Spinal cord (tissue), 10 donors: ENCODE measurements at places on chromosomes 7 and 10. TPM values are rescaled to one million over a fixed set of nuclear protein-coding genes. Genes with fewer than 3 reads are reported as not detected.

- DNase-seq: no peak
Measured at GRCh38 chr10:61486738-61487396, 33.7 kb upstream of the TMEM26 start.

- no peak for DNase-seq
Measured at GRCh38 chr7:42128703-42129102, 108.3 kb downstream of the GLI3 start.

- DNase-seq: no peak
Measured at GRCh38 chr10:123398180-123398591, 244.0 kb downstream of the BUB3 start.

DNA sequence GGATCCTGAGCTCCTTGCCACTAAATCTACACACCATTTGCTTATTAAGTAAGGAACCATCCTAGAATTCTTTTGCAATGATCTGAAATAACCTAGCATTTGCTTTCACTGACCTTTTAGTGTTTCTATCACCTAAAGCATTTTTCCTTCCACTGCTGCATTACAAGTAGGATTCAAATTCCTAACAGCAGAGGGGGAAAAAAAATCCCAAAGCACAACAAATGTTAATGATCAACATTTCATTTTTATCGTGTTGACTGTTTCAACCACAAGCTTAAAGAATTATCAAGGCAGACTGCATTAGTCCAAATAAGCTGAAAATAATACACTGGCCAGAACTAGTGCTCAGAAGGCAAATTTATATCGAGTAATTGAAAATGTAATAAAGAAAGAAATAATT is 174.7 kb upstream of the TCF7L2 start:
- no peak for DNase-seq

DNA sequence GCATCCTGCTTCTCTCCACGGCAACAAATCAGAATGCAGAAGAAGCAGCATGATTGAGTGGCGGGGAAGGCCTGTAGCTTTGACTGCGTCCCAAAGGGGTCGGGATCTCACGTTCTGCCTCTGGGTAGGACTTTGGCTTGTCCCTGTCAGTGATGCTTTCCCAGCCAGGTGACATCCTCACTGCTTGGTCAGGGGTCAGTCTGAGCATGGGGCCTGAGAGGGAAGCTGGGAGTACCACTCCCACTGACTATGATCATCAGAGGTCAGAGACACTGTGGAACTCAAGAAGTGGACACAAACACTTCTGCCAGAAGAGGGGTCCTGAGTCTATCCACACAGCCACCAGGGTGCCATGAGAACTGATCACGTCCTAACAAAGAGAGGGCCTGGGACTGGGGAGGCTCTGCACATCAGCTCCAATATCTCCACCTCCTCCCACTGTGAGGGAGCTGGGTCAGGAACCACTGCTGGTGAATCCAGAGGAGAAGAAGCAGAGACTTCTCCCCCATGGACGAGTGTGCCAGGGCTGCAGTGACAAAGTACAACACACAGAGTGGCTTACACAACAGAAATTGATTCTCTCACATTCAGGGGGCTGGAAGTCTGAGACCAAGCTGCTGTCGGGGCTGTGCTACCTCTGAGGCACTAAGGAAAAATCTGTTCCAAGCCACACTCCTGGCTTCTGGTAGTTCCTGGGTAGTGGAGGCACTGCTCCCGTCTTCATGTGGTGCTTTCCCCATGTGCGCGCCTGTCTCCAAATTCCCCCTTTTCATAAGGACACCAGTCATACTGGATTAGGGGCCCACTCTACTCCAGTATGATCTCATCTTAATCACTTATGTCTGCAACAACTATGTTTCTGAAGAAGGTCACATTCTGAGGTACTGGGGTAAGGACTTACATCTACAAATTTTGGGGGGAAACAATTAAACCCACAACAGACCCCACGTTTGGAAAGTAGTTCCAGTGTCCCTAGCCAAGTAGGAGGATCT is 131.1 kb downstream of the CYP26A1 start:
- DNase-seq: no peak

DNA sequence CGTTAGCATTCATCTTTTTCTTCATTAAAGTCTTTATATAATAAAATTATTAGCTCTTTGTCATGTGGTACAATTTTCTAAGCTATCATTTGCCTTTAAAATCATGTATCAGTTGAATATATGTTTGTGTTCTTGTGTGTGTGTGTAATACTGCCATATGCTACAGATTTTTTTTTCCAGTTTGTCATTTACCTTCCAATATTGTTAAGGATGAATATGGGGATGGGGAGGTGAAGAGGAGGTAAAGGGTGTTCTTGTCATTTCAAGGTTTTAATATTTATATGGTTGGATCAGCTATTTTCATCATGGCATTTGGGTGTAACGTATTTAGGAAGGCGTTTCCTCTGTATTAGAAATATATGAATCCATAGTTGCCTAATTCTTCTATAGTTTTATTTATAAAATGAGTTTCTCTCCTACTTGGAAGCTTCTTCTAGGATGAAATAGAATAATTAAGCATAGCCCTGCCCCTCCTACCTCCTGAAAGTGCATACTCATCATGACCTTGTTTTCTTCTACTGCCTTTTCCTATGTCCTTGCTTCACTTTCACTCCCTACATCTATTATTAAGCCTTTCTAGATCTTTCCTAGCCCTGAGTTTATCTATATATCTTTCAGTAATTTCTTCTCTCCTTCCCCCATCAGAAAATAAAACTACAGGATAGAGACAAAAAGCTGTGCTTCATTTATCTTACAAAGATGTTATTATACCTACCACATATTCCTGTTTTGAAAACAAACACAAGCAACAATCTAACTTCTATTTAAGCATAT is 25.1 kb downstream of the RAB18 start:
- DNase-seq: no peak

- no peak for DNase-seq
Measured at GRCh38 chr10:555682-556350, 133.7 kb downstream of the DIP2C start.

DNA sequence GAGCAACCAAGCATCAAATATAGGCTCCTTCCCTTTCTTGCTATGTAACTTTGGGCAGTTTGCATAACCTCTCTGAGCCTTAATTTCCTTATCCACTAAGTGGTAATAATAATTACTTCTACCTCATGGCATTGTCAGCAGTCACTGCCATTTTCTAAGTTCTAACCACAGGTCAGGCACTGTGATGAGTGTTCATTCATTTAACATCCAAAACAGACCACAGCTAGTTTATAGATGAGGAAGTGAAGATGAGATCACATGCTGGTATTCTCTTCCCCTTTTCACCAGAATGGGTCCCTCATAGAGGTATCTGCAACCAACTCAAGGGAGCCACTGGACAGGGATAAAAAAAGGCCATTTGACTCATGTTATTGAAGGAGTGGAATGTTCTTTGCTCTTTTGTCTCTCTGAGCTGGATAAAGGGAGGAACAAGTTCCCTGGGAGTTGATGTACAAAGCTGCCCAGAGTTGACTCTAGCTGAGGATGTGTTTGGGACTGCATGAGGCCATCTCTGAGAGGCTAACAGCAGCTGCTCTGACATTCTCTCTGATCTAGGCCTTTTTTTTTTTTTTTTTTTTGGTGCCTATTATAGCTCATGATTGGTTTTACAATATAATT is 65.0 kb downstream of the DNAJC12 start:
- no peak for DNase-seq

DNA sequence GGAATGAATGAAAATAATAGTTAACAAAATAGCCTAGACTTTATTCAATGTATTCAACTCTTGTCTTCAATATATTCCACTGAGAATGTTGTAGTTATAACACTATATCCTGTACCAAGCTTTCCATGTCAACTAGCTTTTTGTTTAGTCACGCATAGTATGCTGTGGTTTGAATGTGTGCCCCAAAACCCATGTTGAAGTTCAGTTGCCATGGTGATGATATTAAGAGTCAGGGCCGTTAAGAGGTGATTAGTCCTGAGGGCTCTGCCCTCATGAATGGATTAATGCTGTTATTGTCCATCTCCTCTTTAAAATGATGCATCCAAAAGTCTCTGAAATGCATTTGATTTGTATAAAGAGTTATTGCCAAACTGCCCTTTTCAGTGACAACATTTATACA is 887.6 kb downstream of the NRG3 start:
- no peak for DNase-seq

DNA sequence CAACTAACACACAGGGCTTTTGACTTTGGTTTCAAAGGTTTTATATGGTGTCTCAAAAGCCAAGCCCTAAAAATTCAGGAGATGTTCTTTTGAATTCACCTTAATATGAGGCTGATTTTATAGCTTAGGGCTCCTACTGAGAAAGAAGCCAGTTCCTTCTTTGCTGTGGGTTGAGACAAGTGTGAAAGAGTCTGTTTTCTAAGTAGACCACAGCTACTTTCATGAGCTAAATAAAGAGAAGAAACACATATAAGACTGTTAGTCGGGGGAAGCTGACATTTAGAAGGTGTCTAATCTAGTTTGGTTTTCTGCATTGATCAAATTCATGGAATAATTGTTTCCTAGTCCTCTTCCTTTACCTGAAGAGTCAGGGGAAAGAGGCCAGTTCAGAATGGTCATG is 332.1 kb upstream of the CELF2 start:
- no peak for DNase-seq

GRCh38 chr10:5694573-5694972 is 9.9 kb downstream of the TASOR2 start:
- DNase-seq: no peak

- peak; percentile 91 for DNase-seq
Measured at GRCh38 chr7:32490127-32490796, at the start of gene LSM5. LSM5 (minus strand) TSS chr7:32490380; CDS start chr7:32490365, 15 bp downstream.

DNA sequence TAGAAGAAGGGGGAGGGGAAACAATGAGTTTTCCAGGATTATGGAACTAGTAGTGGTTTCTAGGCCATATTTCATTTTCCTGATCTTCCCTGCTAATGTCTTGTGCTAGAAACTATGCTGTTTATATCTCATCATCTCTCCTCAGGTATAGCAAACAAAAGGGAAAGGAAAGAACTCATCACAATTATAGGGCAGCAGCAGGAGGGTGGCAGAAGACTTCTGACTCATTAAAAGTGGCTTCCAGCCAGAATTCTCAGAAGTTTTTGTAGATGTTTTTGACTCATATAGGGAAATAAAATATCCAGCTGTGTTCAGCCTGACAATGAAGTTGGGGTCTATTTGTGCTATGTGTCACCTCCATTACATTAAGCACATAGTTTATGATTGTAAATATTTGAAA is 6.5 kb downstream of the AHR start:
- DNase-seq: no peak

- no peak for DNase-seq
Measured at GRCh38 chr7:82167558-82168314, 275.8 kb downstream of the CACNA2D1 start.

- no peak for DNase-seq
Measured at GRCh38 chr10:357201-357950, 222.1 kb downstream of the ZMYND11 start.

DNA sequence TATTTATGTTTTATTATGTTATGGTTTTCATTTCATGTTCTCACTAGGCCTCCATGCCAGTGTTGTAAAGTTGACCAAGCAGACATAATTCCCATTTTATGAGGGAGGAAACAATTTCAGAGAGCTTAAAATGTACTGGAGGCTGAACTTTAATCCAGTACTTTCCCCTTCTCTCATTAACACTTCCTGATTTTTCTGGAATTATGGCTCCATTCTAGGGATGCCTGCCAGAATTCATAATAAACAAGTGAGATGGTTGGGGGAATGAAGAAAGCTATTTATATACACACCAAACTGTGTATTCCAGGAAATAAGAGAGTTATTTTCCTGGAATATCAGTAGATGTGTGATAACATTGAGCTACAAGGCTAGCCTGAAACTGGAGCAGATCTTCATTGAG is 6.9 kb downstream of the TMEM236 start:
- DNase-seq: no peak

GRCh38 chr7:55349121-55349520 is 16.0 kb upstream of the LANCL2 start:
- no peak for DNase-seq

DNA sequence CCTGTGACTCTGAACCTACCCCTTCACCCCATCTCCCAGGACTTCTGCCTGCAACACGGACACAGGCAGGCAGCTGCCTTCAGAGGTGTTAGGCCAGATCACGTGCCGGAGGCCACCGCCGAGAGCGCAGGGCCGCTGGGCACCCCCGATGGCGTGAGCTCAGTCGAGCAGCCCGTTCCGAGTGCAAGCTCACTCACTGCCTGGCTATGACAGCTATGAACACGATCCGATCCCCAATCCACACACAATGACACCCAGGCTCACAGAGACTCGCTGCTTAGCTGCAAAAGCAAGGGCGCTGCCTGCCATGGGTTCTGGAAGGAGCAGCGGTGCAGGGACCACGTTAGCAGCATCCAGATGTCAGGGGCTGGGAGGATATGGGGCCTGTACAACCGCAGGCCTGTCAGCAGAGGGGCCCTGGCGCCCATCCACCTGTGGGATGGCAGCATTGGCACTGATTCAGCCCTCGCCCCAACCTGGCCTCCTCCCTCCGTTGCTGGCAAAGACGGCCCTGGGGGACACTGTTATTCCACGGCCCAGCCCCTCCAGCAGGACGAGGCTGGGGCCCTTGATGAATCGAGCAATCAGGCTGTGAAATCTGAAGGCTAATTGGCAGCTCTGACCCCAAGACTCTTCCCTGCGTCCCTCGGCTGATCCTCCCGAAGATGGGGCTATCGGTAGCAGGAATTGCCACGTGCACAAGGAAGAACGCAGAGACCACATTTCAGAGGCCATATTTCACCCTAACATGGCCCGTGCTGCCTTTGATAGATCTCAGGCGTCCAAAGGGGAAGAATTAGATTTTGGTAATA is 230.1 kb downstream of the ELFN1 start:
- no peak for DNase-seq

- DNase-seq: no peak
Measured at GRCh38 chr7:151095828-151096475, 9.7 kb downstream of the AGAP3 start.

GRCh38 chr10:17037910-17038309 is 91.7 kb downstream of the CUBN start:
- no peak for DNase-seq

Gene MYL10
- total RNA-seq: not detected

Gene DDC
- 2.5 TPM for total RNA-seq

Gene ABCB1
- 18.5 TPM for total RNA-seq

Gene KIF20B
- 12.7 TPM for total RNA-seq

Gene NEURL1
- 10.9 TPM for total RNA-seq

Gene IFIT2
- 16.3 TPM for total RNA-seq

Gene PPP1R9A
- 69.9 TPM for total RNA-seq

Gene JMJD1C
- 136 TPM for total RNA-seq

Gene PRXL2A
- 69.7 TPM for total RNA-seq

Gene TMEM196
- 16.5 TPM for total RNA-seq

Gene KNDC1
- total RNA-seq: 8.3 TPM
